Fibroblast of skin of back (primary cell): ENCODE measurements at places on chromosomes 4 and X.

- DNase-seq, result no peak
Observed at GRCh38 chrX:112627206-112627605, 52.5 kb downstream of the LHFPL1 start.

GRCh38 chr4:7903791-7904516 is 35.7 kb downstream of the AFAP1 start:
- DNase-seq, result peak; percentile 96

- DNase-seq, result peak; percentile 45
Observed at GRCh38 chr4:26000274-26000950, 86.4 kb downstream of the SMIM20 start.

DNA sequence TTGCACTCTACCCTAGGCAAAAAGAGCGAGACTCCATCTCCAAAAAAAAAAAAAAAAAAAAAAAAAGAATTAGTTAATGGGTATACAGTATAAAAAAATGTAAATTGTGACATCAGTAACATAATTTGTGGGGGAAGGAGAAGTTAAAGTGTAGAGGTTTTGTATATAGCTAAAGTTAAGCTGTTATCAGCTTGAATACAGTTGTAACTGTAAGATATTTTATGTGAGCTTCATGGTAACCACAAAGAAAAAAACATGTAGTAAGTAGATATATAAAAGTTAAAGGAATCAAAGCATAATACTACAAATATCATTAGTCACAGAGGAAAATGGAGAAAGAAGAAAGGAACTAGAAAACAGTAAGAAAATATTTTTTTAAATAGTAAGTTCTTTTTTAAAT is 53.2 kb upstream of the EPGN start:
- DNase-seq, result no peak

- no peak for DNase-seq
Observed at GRCh38 chr4:2954358-2955185, 8.6 kb downstream of the NOP14 start.

DNA sequence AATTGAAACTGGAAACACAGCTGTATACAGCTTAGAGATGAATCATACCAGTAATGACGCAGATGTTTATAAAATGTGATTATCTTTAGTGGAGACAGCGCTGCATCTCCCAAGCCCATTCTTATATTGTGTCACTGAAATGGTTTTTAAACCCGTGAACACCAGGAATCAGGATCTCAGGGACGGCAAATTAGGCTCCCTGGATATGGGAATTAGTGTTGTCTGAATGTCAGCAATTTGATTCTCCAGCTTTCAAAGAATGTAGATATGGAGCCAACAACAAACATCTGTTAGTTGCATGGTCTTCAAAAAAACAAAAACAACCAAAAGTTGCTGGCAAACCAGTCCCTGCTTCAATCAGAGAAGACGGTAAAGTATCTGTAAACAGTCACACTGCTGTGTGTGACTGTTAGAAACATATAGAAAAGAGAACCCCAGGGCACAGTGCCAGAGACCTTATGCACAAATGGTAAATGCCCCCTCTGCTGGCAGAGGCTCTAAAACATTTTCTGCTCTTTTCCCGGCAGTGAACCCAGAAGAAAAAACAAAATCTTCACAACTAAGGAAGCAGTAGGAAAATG is 351.9 kb upstream of the FTHL17 start:
- peak; percentile 68 for DNase-seq

- DNase-seq, result no peak
Observed at GRCh38 chr4:51942108-51942832, 77.9 kb downstream of the LRRC66 start.

DNA sequence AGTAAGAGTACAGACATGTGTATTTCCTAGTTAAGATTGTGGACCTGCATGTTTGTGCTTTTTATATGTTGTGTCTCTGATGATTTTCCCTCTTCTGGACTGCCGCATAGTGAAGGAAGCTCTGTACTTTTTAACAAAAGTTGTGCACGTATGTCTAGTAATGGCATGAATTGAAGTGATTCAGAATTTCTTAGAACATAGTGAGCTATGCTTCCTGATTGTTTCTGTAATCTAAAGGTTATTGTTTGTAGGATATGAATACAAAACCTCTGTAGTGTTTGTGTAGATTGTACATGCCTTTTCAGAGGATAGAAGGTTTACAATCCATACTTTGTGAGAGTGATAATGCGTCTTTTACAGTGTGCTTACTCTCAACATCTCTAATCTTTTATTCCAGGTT is 37.0 kb upstream of the NUDT6 start:
- no peak for DNase-seq

- DNase-seq, result no peak
Observed at GRCh38 chrX:129653971-129654651, 645 bp downstream of the APLN start.

DNA sequence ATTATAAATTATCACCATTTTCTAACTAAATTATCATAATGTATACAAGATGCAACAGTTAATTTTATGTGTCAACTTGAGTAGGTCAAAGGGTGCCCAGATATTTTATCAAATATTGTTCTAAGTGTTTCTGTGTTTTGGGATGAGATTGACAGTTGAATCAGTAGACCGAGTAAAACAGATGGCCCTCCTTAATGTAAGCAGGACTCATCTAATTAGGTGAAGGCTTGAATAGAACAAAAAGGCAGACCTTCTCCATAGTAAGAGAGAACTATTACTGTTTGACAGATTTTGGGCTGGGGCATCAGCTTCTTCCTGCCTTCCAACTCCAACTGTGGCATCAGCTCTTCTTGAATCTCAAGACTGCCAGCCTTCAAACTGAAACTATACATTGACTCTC is 185.8 kb downstream of the TRAM1L1 start:
- DNase-seq, result no peak

DNA sequence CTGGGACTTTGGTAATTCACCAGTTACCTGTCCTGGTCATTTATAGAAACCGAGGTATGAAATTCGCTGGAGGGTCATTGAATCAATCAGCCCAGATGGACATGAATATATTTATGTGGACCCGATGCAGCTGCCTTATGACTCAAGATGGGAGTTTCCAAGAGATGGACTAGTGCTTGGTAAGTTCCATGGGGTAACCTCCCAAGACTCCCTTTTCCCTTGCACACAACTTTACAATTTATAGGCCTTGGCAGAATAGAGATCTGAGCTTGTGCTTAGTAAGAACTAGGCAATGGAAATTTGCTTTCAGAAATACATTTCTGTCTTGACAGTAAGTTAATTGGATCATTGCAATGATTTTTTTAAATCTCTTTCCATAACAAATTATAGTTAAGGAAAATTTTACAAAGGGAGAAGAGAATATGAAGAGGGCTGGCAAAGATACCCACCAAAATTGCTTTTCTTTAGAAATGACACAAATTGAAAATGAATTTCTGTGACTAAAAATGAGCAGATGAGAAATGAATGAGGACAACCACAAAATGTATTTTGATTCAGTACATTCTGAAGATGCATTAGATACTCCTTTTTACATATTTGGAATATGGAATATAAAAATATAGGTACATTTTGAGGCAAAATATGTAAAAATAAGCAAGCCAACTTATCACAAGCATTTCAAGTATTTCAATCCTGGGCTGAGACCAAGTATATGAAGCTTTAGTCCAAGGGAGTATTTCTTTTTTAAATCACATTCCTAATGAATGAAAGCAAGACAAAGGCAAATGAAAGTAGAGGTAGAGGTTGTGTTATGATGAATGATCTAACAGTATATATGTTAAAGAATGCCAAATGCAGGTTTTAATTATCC is 45.9 kb downstream of the PDGFRA start:
- peak; percentile 51 for DNase-seq

DNA sequence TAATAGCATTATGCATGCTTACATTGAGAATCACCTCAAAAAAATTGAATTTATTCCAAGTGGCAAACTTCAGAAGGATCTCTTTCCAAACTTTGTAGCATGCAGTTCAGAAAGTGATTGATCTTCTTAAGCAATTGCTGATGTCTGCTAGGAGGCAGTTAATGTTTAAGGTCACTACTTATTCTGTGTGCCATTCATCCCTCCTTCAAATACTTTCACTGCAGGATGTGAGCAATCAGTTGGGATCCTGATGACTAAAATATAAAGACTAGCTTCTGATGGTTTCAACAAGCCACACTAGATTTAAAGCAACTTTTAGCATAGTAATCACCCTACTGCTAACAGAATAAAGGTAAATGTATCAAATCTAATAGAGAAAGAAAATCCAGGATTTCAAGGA is 414.1 kb downstream of the ADGRL3 start:
- peak; percentile 51 for DNase-seq

DNA sequence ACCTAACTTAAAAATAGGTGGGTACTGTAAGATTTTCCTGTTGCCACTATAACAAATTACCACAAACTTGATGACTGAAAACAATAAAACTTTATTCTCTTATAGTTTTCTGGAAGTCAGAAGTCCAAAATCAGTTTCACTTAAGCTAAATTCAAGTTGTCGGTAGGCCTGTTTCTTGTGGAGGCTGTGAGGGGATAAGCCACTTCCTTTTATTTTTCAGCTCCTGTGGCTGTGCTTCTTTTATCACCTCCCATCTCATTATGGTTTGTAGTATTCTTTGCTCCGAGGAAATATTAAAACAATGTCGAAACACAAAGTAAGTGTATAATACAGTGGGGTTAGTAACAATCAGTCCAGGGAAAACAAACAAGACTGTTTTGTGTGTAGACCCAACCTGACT is 610.5 kb upstream of the TECRL start:
- no peak for DNase-seq

GRCh38 chr4:130338851-130339250 is 1242.9 kb downstream of the C4orf33 start:
- DNase-seq, result no peak

- no peak for DNase-seq
Observed at GRCh38 chr4:83758285-83758684, 222.4 kb downstream of the GPAT3 start.

- no peak for DNase-seq
Observed at GRCh38 chrX:19912-20571, 261.1 kb upstream of the PLCXD1 start.

GRCh38 chr4:153114771-153115321 is 89.4 kb upstream of the TRIM2 start:
- DNase-seq, result peak; percentile 79
